ENCODE measurements at places on chromosomes 11 and 22.
A peak's percentile ranks its signal among the peaks of the same experiment; 100 is the strongest.

- no peak for DNase-seq
These were observed 12.9 kb upstream of the SH3BP1 start for GRCh38 chr22:37626556-37627075.

GRCh38 chr22:44412136-44412731, 85.8 kb downstream of the RTL6 start:
- peak; percentile 41 for DNase-seq

DNA sequence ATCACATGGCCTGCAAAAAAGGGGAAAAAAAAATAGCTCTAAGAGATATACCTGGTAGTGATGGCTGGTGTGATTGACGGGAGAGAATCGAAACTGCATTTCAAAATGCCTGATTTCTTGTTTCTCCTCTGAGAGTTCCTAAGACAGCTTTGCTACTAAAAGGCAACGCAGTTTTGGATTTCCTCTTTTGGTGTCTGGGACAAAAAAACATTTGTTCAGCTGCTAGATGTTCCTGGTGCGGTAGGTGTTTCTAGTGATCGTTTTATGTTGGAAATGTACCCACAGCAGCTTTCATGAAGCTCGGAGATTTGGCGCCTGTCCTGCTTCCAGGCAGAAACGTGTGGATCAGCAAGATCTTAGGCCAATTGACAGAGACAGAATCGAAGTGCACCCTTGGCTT, 18.1 kb downstream of the P2RX3 start:
- no peak for DNase-seq

DNA sequence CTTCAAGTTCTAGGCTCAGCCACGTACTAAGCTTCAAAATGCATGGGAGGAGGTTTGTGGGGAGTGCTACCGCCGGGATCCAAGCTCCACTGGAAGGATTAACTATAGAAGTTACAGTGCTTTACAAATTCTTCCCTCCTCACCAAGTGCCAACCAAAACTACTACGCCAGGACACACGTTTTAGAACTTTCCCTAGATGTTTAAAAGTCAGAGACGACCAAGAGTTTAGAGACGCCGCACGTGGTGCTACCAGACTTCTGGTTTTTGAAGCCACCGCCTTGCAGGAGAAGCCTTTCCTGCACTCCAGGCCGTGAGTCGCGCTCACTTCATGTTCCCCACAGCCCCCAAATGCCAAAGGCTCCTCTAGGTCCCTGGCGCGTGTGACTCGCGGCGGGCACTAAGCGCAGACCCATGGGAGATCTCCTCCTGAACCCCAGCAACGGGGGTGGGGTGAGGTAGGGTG, 734 bp downstream of the SNU13 start:
- peak; percentile 54 for DNase-seq

DNA sequence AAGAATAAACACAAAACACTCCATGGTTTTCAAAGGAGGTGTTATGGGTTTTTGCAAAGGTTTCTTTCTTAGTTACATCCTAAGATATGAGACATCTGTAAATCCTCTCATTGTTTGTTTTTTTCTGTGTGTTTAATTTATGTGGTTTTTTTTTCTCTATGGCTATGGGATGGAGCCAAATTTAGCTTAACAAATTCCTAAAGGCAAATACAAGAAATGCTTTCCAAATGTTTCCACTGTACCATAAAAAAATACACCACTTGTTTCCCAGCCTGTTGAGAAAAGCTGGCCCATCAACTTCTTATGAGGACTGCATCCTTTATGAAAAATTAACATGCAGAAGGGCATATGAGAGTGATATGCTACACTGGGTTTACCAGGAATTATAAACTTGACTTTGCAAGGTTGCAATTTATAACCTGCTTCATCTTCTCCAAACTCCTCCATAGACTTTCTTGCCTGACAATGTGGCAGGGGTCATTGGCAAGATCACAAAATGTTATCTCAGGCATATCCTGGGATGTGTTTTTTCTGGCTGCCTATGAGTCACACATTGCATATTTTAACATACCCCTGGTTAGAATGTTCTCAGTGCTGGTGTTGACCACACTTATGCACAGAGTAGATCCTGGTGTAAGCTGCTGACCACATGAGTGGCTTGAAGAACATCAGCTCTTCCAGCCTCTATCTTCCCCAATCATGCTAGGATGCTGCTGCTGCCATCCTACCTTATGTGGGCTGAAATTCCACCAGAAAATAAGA, 137.6 kb upstream of the TTC12 start:
- DNase-seq: peak; percentile 54

GRCh38 chr22:31449506-31449905, 40.1 kb downstream of the EIF4ENIF1 start:
- DNase-seq: no peak

DNA sequence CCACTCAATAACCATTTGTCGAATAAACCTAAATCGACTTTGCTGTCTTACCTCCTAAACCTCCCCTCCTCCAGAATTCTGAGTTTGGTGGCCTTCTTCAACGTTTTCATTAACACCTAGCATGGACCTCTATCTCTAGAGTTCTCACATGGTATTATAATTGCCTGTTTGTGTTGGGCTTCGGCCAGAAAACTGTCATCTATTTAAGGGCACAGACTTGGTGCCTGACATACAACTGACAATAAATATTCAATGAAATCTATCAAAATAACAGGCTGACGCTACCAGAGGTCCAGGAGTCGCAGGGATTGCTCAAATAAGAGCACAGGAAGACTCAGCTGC, 687 bp downstream of the ALKBH8 start:
- no peak for DNase-seq

GRCh38 chr11:69263736-69264052, 30.3 kb upstream of the MYEOV start:
- no peak for DNase-seq

DNA sequence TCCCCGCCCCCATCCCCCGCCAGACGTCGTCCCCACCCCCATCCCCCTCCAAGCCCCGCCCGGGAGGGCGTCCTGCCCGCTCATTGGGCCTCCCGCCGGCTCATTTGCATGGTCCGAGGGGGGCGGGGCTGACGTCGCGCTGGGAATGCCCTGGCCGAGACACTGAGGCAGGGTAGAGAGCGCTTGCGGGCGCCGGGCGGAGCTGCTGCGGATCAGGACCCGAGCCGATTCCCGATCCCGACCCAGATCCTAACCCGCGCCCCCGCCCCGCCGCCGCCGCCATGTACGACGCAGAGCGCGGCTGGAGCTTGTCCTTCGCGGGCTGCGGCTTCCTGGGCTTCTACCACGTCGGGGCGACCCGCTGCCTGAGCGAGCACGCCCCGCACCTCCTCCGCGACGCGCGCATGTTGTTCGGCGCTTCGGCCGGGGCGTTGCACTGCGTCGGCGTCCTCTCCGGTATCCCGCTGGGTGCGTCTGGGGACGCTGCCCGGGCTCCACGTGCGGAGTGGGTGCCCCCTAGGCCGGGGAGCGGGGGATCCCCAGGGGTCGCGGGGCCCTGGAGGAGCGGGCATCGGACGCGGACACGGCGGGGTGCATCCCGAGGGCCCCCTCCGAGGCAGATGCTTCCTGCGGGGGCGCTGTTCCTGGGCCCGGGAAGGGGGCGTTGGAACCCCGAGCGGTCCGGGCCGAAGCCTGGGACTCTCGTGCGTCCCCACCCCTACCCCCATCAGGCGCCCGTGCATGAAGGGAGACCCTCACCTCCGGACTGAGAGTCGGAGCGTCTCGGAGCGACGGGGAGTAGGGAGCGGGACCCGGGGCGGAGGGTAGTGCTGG, at the start of gene PNPLA3:
Gene PNPLA3, plus strand, starts transcription at position 175 of the 834 bp plus-strand sequence. Its CDS starts 107 bp downstream, at position 282.
- DNase-seq: peak; percentile 97

DNA sequence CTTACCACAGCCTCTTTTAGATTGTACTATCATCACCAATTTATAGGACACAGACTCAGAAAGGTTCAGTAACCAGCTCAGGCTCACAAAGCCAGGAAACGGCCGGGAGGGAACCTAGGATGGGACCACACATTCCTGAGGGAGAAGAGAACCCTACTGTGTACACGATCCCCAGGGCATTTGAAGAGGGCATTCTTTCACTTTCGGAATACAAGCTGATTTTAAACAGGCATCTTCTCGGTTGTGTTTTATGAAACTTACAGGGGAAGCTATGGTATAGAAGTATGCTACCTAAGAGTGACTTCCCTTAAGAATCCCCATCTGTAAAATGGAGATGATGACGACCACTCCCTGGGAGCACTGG, 19.0 kb downstream of the SMCO4 start:
- DNase-seq: no peak

DNA sequence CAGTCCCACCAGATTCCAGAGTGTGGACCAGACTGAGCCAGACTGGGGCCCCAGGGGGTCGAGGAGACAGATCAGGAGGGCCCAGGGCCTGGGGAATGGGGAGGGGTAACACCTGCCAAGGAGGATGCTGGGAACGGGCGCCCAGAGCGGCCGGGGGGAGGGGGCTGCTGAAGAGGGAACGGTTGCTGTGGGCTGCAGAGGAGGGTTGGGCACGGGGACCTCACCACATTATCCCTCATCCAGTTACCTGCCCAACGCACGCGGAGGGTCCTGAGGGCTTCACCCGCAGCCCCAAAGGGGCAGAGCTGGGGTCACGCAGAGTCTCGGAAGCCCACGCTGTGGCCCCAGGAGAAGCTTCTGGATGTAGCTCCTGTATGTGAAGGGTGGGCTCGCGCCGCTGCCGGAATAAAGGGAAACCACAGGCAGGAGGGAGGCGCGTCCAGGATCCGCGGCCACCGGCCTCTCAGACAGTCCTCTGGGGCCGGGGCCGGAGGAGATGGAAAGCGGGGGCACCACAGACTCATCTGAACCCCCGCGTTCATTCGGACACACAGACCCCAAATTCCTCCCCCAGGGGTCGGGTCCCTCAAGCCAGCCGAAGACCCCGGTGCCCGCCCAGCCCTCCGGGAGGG, 866 bp upstream of the SELENOO start:
- peak; percentile 65 for DNase-seq

GRCh38 chr11:63212742-63213141, 30.7 kb downstream of the SLC22A25 start:
- peak; percentile 60 for DNase-seq

GRCh38 chr11:101706541-101706940, 122.7 kb upstream of the TRPC6 start:
- no peak for DNase-seq

DNA sequence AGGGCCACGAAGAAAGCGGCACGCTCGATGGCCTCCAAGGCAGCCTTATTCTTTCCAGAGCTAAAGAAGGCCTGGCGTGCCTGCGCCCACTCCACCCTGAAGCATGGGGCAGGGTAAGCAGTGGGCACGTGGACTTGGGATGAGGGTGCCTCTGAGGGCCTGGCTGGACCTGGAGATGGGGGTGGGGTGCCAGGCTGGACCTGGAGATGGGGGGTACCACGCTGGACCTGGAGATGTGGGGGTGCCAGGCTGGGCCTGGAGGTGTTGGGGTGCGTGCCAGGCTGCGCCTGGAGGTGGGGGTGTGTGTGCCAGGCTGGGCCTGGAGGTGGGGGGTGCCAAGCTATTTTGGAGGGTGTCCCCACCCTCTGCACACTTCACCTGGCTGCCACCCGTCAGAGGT, 5.3 kb downstream of the CPT1B start:
- DNase-seq: no peak

DNA sequence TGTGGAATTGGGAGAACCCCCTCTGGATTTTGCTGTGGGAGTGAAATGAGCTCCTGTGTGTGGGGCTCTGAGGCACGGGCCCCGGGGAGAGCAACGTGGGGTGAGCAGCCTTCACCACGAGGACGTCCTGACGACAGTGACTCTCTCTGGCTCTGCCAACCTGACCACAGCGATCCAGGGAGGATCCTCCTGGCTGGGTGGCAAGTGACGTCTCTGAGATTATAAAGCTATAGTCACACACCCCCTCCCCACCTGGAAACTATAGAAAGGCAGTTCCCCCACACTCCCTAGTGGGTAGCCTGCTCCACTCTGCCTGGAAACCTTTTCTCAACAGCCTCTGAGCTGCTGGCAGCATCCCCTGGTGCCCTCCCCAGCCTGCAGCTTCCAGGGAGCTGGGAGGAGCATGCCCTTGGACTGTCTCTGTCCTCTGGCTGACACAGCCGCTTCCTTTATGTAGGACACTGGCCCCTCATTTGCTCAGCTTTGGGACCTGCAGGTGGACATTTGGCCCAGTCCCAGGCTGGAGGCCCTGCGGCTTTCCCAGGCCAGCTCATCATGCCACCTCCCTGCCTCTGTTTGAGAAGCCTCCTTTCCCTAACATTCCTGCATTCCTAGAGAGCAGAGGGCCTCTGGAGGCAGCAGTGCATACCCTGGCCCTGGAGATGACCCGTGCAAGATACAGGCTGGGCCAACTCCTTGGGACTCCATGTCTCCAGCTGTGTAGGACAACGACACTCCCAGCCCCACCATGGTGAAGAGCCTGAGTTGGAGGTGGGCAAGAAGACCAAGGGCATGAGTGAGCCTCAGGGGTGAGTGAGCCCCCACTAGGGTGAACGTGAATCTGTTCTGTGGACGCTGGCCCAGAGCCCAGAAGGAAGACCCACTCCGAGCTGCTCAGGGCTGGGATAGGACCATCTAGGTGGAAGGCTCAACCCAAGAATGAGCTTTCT, 314.0 kb downstream of the NTM start:
- DNase-seq: no peak

DNA sequence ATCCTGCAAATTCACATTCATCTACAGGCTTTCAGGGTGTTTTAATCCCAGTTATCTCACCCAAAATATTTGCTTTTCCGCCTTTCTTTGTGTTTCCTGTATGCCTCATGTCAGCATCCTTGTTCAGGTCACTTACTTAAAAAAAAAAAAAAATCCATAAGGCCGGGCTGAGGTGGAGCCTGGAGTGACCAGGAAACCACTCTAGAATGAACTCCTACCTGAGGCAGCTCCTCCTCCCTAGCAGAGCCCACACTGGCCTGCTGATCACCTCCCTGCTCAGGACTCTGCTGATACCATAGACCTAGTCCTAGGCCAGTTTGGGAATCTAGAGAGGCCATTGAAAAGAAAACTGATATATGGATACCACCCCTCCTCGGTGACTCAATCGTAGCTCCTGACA, 8.7 kb upstream of the DGAT2 start:
- DNase-seq: no peak

DNA sequence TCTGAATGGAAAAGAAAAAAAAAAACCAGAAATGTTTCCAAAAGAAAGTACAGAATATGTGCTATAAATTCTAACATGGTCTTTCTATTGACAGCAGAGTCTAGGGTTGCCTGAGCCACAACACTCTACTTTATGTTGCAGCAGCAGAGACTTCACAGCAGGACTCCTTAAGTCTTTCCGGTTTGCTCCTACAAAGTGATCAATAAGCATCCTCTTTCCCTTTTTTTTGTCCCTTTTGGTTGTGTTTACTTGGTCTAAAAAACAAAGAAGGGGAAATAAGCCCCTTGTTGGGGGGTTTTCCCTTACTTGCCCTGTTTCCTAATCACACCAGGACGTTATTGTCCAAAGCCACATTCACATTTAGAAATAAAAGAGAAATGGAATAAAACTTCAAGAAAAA, 163.1 kb upstream of the MPPED2 start:
- no peak for DNase-seq

- DNase-seq: no peak
These were observed 1075.9 kb downstream of the BRD1 start for GRCh38 chr22:48751539-48752437.

- DNase-seq: no peak
These were observed 524.0 kb upstream of the LRRC4C start for GRCh38 chr11:41983475-41983874.

- no peak for DNase-seq
These were observed 33.5 kb upstream of the GAL start for GRCh38 chr11:68650801-68651200.

GRCh38 chr22:50010676-50011446, 1.7 kb downstream of the IL17REL start:
- DNase-seq: no peak
